ENCODE measurements at places on chromosomes 5 and 9.

GRCh38 chr5:133253070-133253469 is 201.3 kb downstream of the HSPA4 start:
- DNase-seq, result no peak

DNA sequence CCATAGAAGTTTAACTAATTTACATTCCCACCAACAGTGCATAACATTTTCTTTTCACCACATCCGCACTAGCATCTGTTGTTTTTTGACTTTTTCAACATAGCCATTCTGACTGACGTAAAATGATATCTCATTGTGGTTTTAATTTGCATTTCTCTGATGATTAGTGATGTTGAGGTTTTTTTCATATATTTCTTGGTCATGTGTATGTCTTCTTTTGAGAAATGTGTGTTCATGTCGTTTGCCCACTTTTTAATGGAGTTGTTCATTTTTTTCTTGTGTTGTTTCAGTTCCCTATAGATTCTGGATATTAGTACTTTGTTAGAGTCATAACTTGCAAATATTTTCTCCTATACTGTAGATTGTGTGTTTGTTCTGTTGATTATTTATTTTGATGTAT is 163.4 kb downstream of the FER start:
- DNase-seq, result no peak

DNA sequence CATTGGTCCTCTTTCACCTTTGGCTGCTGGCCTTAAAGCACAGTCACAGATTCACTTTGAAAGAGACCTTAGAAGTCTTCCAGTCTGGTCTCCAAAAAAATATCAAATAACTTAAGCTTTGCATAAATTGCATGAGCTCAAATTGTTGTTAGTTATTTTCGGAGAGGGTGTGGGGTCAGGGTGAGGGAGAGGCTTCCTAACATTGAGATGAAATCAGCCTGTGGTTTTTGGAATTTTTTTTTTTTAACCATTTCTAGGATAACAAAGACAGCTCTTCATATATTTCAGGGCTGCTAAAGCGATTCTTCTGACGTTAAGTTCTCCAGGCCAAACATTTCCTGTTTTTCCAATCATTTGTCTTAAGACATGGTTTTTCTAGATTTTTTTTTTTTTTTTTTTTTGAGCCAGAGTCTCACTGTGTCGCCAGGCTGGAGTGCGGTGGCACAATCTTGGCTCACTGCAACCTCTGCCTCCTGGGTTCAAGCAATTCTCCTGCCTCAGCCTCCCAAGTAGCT is 4.5 kb downstream of the OCLN start:
- DNase-seq, result no peak

DNA sequence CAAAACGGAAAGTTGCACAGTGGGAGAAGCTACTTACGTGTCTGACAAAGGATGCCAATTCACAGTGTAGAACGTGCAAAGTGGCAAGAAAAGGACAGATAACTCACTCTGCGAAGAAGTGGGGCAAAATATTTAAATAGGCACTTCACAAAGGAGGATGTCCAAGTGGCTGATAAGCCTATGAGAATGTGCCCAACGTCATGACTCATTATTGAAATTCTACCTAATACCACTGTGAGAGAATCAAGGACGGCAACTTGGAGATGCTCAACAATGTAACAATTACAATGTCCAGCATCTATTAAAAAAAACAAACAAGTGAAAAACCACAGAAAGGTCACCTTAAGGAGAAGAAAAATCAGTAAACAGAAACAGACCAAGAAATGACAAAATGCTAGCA is 59.0 kb downstream of the NACC2 start:
- no peak for DNase-seq

- DNase-seq, result no peak
Observed at GRCh38 chr9:132210472-132211145, 48.8 kb downstream of the NTNG2 start.

DNA sequence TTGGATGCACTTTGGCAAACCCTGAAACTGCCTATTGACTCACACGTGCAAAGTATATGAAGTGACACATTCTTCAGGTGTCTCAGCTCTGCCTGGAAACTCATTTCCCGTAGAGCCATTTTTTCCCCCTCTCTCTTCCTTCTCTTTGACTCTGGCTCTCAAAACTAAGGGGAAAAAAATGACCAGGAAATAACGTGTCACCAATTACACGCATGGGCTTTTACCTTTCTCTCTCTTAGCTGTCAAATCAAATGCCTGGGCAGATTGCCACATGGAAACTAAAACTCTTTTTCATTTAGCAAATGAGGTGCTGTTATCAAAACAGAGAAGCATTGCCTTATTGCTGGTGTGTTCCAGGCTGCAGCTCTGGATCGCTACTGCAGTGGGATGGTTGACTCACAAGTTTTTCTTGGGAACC is 18.3 kb upstream of the IFNK start:
- no peak for DNase-seq

GRCh38 chr5:44660251-44660650 is 148.5 kb upstream of the MRPS30 start:
- DNase-seq, result no peak

DNA sequence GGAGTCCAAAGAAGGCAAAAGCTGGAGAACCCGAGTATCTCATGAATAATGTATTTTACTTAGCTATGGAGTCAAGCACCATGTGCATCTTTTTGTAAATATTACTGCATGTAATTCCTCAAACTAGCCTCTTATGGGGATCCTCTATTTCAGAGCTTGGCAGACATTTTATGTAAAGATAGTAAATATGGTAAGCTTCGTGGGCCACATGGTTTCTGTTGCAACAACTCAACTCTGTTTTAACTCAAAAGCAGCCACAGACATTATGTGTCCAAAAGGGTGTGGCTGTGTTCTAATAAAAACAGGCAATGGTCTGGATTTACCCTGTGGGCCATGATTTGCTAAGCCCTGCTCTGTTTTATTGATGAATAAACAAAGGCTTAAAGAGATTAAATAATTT is 17.3 kb downstream of the DAPK1 start:
- DNase-seq, result peak; percentile 73

DNA sequence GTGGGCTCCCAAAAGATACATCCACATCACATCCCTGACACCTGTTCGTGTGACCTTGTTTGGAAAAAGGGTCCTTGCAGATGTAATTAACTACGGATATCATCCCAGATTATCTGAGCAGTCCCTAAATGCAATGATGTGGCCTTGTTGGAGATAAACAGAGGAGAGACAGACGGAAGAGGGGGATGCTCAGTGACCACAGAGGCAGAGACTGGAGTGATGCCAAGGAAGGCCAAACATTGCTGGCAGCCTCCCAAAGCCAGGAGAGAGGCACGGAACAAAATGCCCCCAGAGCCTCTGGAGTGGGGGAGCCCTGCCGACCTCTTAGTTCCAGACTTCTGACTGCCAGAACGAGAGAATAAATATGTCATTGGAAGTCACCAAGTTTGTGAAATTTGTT is 15.0 kb upstream of the VAV2 start:
- no peak for DNase-seq

- no peak for DNase-seq
Observed at GRCh38 chr9:135805422-135806022, 101.8 kb downstream of the CAMSAP1 start.

DNA sequence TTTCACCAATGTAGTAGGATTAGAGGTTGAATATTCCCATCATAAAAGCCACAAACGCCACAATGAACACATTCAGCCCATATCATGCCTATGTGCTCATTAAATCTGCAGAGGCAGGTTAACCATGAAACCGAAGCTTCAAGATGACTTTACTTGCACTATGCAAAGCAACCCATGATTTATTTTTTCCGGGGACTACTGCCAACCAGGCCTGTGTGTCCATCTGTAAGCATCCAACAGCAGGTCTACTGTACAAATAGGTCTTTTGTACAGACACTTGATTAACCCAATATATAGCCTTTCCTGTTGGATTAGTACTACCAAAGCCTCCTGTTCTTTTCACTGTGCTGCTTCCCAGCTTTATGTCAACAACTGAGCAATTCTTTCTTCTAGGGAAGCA is 104.9 kb upstream of the CDH10 start:
- peak; percentile 38 for DNase-seq

GRCh38 chr5:125041798-125042197 is 295.4 kb upstream of the ZNF608 start:
- no peak for DNase-seq

DNA sequence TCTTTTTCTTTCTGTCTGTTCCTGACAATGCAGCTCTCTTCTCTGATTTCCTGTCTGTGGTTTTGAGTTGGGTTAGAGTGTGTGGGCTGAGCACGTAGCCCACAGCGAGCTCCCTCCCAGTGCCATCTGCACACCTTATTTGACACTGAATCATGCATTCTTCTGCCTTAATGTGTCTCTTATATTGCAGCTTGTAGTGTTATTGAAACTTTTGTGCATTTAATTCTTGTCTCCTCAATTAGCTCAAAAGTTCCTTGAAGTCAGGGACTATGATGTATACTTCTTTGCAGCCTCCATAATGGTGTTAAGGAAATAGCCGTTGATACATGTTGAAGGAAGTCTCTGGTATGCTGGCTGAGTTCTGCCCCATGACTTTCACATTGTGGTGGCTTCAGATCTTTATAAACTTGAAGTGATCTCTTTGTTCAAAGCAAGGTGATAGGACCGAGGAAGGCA is 576.2 kb upstream of the CLINT1 start:
- DNase-seq, result no peak

DNA sequence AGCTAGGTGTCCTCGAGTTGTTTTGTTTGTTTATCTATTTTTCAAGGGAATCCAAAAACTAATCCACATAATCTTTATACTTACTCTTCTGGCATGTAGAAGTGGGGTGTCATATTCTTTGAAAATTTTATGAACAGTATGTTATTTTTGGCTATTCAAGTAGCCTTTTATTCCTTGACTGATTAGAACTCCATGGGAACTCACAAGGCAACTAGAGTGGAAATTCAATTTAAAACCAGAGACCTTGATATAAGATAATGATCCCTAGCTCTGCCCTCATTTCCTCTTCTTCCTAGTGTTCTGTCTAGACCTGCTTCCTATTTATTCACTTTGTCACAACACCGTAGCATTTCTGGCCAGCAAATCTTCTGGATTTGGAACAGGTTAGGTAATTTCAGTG is 1123.7 kb upstream of the C9orf72 start:
- no peak for DNase-seq

- DNase-seq, result no peak
Observed at GRCh38 chr5:107474716-107475489, 195.8 kb downstream of the EFNA5 start.

- no peak for DNase-seq
Observed at GRCh38 chr9:136791516-136792276, 552 bp downstream of the TMEM141 start.

GRCh38 chr9:16710888-16711287 is 159.6 kb downstream of the BNC2 start:
- DNase-seq, result no peak

GRCh38 chr5:98471458-98471857 is 302.0 kb upstream of the RGMB start:
- DNase-seq, result no peak

GRCh38 chr5:14078716-14079115 is 64.4 kb upstream of the TRIO start:
- DNase-seq, result no peak

- no peak for DNase-seq
Observed at GRCh38 chr5:107630184-107630583, 40.6 kb downstream of the EFNA5 start.

- no peak for DNase-seq
Observed at GRCh38 chr5:56588636-56589480, 226.5 kb upstream of the MAP3K1 start.

GRCh38 chr5:133412661-133413060 is 199.7 kb downstream of the FSTL4 start:
- DNase-seq, result no peak

DNA sequence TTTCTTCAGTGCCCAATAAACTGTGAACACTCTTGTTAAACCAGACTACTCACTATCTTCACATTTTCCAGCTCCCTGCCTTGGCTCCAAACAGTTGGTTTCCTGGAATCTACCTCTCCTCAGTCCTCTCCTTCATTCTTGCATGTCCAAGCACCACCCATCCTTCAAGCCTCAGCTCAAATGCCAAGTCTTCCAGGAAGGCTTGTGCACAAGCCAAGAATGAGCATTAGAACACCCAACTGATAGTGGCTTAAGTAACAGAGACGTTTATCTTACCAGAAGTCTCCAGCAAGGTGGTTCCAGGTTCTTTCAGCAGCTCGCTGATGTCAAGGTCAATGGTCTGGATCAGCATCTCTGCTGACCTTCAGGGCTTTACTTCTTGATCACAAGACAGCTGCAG is 60.1 kb downstream of the PTPDC1 start:
- DNase-seq, result no peak

GRCh38 chr9:136287960-136288753 is 15.7 kb downstream of the CCDC187 start:
- DNase-seq, result no peak

DNA sequence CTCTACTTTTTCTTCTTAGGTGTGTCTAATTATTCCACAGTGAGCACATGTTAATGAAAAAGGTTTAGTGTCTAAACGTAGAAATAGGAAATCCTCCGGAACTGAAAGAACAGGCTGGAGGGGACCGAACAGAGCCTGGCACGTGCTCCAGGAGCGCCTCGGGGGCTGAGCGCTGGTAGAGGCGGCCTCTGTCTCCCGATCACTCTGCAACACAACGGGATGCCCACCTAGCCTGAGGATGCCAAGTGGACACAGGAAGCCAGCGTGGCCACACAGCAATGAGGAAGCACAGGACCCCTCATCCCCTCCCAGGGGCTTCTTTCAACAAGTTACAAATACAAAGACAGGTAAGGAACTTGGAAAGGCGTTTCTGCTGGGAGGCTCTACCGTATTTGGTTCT is 19.4 kb downstream of the TRIM7 start:
- no peak for DNase-seq

GRCh38 chr5:115132465-115132864 is 37.2 kb downstream of the TRIM36 start:
- DNase-seq, result no peak

DNA sequence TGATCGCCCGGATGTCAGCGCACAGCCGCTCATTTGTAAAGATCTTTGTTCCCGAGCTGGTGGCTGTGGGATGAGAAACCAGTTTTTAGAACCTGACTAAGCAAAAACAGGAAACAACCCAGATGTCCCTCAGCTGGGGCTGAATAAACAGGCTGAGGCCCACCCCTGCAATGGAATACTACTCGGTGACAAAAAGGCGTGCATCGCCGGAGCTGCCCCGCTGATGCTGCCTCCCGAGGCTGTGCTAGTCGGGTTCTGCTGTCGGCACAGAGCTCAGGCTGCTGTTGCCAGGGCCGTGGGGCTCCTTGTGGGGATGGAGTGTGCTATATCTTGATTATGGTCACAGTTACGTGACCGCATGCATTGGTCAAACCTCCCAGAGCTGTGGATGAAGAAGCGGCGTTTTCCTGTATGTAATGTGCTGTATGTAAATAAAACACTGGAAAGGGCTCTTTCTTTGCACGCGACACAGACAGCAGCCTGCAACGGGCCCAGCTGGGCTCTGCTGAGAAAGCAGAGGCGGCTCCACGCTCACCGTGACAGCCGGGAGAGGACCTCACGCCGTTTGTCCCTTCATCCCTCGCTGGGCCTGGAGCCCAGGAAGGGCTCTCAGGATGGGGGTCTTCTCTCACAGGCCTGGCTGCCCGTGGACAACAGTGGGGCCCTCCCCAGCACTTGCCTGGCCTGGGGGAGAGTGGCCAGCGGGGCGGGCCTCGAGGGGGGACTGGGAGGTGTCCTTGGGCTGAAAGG is 51.5 kb upstream of the RNU6ATAC start:
- DNase-seq, result peak; percentile 19
